ENCODE measurements at places on chromosomes 12 and 14.

GRCh38 chr14:103692159-103692558, 23.1 kb downstream of the XRCC3 start:
- no peak for DNase-seq

- DNase-seq, result no peak
Measured at GRCh38 chr12:94080341-94081009, 67.9 kb upstream of the PLXNC1 start.

DNA sequence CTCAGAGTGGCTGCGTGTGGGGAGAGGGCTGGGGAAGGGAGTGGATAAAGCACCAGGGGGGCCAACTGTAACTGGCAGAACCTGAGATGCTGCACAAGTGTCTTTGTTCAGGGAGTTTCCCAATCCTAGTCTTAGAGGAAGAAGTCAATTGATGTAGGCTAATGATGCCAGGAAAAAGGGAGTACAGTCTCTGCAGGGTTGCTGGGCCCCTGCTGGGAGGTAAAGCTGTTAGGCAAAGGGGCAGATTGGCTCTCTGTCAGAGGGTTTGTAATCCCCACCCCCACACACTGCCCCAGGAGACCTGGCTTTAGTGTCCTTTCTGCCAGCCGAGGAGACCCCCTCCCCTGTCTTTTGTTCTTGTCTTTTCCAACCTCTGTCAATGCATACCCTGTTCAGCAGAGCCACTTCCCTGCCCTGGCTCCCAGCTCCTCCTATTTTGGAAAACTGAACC, 178.4 kb downstream of the KCNA5 start:
- no peak for DNase-seq

DNA sequence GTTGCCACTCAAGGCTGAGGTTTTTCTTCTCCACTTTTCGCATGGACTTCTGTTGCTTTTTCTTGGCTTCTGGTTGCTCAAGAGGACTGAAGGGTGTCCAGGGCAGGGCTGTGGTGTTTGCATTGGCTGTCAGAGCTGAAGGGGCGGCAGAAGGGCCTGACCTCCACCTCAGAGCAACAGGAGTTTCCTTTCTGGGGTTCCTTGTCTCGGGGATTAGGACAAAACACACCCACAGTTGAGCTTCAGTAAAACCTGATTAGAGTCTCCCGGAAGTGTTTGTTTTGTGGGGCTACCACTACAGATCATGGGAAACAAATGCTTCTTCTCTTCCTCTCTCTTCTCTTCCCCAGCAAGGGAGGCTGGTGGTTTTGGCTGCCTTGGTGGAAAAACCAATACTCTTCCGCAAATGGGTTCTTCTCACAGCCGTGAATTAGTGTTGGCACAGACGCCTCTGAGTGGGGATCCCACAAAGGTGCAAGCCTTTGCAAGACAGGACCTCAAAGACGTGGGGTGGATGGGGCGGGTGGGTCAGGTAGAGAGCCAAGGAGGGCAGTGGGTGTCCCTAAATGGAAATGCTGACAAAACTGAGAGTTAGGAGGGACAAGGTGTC, 317.7 kb upstream of the TBX3 start:
- DNase-seq, result no peak

GRCh38 chr12:131049002-131049401, 95.3 kb downstream of the ADGRD1 start:
- no peak for DNase-seq

DNA sequence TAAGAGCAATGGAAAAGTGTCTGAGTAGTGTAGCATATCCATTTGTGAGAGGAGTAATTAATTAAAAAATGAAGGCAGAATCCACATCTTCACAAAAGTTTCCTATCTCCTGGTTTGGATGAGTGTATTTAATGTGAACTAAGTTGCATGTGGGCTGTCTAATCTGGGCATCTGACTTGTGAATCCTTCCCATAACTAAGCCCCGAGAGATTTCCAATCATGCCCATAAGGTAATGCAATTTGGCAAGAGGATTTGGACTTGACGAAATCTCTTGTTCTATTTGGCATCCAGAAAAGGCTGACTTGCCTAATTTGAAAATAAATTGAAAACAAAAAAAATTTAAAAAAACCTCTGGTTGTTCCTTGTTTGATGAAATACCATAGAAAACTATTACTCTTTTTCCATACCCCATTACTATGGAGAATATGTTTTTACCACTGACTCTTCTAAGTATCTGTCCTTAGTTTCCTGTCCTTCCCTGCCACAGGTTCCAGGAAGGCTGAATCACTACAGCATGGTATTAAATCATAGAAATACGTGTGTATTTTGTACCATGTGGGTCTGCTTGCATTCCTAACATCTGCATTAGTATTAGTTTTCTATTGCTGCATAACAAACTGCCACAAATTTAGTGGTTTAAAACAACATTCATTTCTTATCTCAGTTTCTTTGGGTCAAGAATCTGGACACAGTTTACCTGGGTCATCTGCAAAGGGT, 48.4 kb downstream of the ETV6 start:
- no peak for DNase-seq

DNA sequence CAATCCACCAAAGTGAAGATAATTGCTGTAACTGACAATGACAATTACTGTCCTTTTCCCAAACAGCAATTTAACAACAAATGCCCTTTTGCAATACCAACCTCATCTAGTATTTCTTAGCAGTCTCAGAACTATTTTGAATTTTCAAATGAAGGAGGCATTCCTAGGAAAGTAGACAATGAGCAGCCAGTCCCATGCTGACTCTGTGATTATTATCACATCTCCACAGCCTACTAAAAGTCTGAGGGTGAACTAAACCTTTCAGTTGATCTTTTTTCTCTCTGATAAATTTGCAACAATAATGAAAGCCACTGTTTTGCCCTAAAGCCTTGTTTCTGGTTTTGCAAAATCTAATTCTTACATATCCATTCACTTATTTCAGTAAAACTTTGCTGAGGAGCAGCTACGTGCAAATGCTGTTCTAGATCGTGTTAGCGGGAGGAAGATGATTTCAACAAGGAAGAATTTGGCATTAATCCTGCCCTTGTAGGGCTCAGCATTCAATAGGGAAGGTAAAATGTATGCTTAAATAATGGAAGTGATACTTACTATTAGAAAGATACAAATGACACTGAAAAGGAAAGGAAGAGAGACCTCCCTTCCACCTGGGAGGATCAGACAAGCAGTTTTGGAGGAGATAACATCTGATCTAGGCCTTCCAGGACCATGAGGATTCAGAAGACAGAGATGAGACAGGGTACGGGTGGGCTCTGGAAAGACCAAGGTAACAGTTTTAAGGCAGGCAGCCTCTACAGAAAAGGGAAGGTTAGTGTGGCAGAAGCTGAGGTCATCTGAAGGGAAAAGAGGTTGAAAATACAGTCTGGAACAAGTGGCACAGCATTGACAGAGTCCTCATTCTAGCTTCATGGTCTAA, 47.4 kb downstream of the SLC38A1 start:
- no peak for DNase-seq

DNA sequence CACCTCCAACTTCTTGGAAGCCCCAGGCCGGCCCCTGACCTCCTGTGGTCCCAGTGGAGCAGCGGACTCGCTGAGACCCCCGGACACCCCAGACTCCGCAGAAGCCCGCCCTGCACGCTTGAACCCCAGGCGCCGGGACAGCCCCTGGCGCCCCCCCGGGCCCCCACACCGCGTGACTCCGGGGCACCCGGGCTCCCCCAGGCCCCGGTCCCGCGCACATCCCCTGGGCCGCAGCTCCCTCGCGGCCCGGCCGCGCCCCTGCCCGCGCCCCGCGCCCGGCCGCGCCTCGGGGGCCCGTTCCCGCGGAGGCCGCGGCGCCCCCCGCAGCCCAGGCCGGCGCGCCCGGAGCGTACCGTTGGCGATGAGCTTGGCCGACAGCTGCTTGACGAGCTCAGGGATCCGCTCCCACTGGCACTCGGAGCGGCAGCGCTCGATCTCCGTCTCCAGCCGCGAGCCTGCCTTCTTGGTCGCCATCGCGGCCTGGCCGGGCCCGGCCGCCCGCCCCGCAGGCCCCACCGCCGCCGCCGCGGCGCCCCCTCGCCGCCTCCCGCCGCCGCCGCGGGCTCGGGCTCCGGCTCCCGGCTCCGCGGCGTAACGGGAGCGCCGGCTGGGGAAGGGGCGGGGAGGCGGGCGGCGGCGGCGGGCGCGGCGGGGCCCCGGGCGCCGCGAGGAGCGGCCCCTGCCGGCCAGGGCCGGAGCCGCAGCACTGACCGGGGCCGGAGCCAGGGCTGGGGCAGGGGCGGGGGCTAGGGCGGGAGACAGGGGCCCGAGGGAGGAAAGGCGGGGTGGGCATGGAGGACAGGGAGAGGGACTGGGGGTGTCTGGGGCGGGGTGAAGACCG, at the start of gene TTC7B:
Gene TTC7B (minus strand): TSS at position 609 of the 841 bp plus-strand sequence. CDS start 135 bp downstream, at position 474.
- peak; percentile 76 for DNase-seq

DNA sequence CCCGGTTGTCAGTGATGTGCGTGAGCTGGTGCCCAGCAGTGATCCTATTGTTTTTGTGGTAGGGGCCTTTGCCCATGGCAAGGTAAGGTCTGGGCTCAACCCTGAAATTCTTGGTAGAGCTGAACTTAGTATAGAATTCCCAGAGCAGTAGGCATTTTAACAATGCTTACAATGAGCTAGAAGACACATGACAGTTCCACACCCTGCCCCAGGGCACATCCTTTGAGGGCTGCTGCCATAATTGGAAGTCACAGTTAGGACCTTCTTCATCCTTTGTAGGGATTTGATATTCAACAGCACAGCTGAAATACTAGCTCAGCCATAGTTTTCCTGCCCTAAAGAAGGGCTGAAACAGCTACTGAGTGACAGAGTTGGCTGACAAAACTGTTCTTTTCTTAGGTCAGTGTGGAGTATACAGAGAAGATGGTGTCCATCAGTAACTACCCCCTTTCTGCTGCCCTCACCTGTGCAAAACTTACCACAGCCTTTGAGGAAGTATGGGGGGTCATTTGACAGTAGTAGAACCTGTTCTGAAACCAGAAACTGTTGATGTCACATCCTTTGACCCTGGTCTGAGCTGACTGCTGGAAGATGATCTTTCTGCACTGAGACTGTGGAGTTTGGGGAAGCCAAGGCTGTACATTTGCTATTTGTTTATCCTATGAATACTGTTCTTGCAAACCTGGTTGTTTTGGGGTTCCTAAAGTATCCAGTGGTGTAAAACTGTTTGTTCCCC, 4.8 kb downstream of the EMG1 start:
- DNase-seq, result no peak

DNA sequence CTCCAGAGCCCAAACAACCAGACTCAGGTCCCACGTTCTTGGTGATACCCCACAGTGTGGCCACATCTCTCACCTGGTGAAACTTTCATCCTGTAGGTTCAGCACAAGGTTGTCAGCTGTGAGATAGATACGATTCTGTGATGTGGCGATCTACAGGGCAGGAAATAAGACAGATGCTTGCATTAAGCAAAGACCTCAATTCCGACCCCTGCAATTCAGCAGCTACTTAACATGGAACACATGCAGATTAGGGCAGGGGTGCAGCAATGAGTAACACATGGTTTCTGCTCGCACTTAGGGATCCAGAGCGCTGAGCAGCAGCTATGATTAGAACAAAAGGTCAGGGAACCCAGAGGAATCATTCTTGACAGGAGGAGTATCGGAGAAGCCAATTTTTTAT, 4.1 kb downstream of the PHB2 start:
- no peak for DNase-seq

DNA sequence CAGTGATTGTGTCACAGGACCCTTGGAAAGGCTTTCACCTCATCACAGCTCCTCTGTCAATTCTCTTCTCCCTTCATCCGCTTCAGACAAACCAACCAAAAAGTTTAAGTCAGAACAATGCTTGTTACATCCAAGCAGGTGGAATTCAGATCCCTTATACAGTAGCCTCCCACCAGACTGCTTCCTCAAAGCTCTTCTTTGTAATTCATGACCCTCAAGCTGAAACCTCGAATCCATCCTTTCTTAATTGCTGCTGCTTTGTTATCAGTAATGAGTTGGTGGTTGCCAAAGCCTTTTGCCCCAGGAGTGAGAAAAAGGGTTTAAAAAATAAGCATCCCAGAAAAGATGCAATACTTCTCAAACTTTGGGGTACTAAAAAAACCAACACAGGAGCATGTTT, 9.5 kb downstream of the BEST3 start:
- no peak for DNase-seq

DNA sequence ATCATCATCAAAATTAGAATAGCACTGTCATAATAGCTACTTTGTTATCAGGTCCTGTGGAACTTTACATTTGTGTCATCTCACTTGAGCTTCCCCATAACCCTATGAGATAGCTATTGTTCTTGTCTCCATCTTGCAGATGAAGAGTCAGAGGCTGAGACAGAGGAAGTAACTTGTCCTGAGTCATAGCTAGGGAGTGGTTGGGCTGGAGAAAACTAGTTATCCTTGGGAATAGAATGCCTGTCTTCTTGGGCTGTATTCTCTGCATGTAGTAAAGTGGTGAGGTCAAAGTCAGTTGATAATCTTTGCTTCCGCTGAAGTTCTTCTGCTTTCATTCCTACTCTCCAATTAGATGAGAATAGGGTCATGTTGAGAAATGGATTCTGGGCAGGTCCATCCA, 117.0 kb downstream of the SMOC1 start:
- DNase-seq, result peak; percentile 53

GRCh38 chr12:5440978-5441377, 9.1 kb downstream of the NTF3 start:
- DNase-seq, result no peak

GRCh38 chr14:24408764-24409163, 10.0 kb downstream of the NYNRIN start:
- DNase-seq, result no peak

GRCh38 chr12:110957652-110958051, 37.3 kb upstream of the MYL2 start:
- DNase-seq, result no peak

DNA sequence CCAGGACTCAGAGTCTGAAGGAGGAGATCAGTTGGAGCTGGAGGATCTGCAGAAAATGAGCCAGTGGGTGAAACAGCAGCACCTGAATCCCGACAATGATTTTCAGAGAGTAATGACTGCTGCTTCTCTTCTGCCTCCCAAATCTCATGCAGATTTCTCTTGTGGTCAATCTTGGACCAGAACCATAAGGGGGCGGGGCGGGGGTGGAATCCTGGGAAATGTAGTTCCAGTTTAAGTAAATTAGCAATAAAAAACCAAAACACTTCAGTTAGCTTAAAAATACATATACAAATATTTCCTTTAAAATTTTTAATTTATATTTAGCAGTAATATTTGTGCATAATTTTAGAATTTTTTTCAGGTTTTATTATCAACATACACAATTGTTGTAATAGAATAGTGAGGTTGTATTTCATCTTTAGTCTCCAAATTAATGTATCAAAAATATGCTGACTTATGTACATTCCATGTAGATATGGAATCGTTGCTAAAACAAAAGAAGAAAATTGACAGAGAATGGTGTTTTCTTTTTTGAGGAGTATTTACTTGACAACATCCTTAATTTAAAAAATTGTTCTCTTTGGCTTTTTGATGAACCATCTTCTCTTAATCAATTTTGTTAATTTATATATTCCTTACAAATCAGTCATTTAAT, 223.5 kb upstream of the SYT10 start:
- DNase-seq, result no peak

- DNase-seq, result no peak
Measured at GRCh38 chr14:101361451-101362433, 199.6 kb upstream of the DIO3 start.

DNA sequence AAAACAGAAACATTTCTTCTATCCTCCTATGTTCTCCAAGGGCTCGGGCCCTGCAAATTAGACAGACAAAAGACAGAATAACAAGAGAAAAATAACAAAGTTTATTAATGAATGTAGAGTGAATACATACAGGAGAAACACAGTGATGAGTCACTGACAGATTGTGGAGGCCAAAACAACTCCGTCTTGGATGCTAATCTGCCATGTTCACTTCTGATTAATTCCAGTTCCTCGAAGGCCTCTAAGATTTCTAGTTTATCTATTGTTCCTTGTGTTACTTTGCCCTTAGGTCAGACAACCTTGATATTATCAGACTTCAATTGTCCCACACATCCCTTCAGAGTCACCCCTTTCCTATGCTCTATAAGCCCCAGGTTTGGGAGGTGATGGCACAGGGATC, 26.8 kb upstream of the NEDD1 start:
- DNase-seq, result no peak

Data from HTR-8/SVneo (cell line).